ENCODE measurements at places on chromosomes 16 and 17.

GRCh38 chr17:47813512-47814031 is 8.0 kb downstream of the OSBPL7 start:
- DNase-seq, result no peak

DNA sequence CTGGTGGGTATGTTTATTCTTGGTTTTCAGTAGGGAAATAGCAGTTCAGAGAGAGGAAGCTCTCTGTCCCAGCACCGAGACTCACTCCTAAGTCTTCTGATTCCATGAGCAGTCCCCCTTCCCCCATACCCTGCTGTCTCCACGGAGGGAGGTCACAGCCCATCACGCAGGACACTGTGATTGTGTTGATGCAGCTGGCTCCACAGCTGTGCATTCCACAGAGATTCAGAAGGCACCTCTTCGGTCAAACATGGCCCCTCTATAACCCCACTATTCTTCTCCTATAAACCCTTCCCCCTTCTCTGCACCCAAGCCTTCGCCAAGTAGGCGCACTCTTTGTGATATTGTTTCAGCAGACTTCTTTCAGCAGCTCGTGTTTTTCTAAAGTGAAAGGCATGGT is 104.3 kb upstream of the HLF start:
- no peak for DNase-seq

DNA sequence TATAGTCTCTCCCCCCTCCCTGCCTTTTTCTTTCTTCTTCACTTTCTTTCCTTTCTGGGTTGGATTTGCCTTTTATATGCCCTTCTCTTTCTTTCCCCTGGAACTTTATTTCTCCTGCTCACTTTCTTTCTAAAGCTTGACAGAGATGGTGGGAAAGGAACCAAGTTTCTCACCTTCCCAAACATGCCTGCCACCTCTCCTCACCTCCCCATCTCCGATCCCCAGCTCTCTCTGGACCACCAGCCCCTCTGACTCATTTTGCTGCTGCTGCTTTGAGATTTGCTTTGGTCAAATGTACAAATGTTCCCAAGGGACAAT is 6.7 kb upstream of the LHX1 start:
- no peak for DNase-seq

GRCh38 chr17:45332989-45333701 is 16.3 kb upstream of the MAP3K14 start:
- DNase-seq, result peak; percentile 66

- no peak for DNase-seq
Observed at GRCh38 chr16:11596572-11597226, 10.0 kb upstream of the LITAF start.

- DNase-seq, result no peak
Observed at GRCh38 chr17:45997624-45998023, 1.4 kb upstream of the STH start.

- DNase-seq, result no peak
Observed at GRCh38 chr16:49833085-49833484, 22.8 kb downstream of the ZNF423 start.

Data from RPMI8226 (cell line).